Right lobe of liver (tissue), 6 donors: ENCODE measurements at places on chromosomes 2 and 18.

- no peaks in the 10 kb centered on the region for H3K27me3 ChIP-seq
- no peak for DNase-seq
- H3K4me1 ChIP-seq, result no peaks in the 10 kb centered on the region
- no peaks in the 10 kb centered on the region for H3K36me3 ChIP-seq
- H3K4me3 ChIP-seq, result no peak overlapping the region
- H3K27ac ChIP-seq, result no peak overlapping the region
These were observed 223.6 kb upstream of the AGAP1 start for GRCh38 chr2:235270291-235270690.

- no peaks in the 10 kb centered on the region for H3K4me1 ChIP-seq
- H3K27ac ChIP-seq, result no peak overlapping the region
- no peak overlapping the region for H3K4me3 ChIP-seq
- no peaks in the 10 kb centered on the region for H3K36me3 ChIP-seq
- no peak for DNase-seq
- H3K27me3 ChIP-seq, result no peaks in the 10 kb centered on the region
These were observed 97.4 kb upstream of the FHL2 start for GRCh38 chr2:105496271-105496670.

DNA sequence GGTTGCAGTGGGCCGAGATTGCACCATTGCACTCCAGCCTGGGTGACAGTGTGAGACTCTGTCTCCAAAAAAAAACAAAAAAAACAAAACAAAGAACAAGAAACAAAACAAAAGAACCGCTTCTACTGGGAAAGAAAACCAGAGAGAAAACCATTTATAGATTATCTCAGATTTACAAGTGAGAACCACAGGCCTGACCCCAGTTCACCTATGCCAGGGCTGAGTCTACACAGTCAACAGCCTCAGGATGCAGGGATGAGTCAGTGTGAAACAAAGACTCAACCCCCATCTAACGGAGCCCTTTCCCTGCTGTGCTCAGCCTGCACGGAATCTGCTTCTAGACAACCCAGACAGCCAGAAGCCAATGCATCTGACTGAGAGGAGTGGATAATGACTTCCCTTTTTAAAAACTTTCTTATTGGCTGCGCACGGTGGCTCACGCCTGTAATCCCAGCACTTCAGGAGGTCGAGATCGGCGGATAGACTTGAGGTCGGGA lies 25.5 kb upstream of the YWHAQ start:
- no peaks in the 10 kb centered on the region for H3K4me1 ChIP-seq
- H3K4me3 ChIP-seq, result no peak overlapping the region

GRCh38 chr2:43302961-43303494 lies 76.6 kb upstream of the ZFP36L2 start:
- no peaks in the 10 kb centered on the region for H3K36me3 ChIP-seq
- DNase-seq, result no peak
- peaks cover 25% of the 10 kb centered on the region for H3K4me1 ChIP-seq
- no peak overlapping the region for H3K27ac ChIP-seq

- no peaks in the 10 kb centered on the region for H3K27me3 ChIP-seq
- H3K27ac ChIP-seq, result no peak overlapping the region
- no peaks in the 10 kb centered on the region for H3K4me1 ChIP-seq
- no peaks in the 10 kb centered on the region for H3K36me3 ChIP-seq
- no peak overlapping the region for H3K4me3 ChIP-seq
- no peak for DNase-seq
These were observed 9.2 kb downstream of the SEPTIN10 start for GRCh38 chr2:109604597-109604996.
